ENCODE measurements at places on chromosomes 12 and 14.

- no peak for DNase-seq
Measured at GRCh38 chr12:114952573-114953271, 268.7 kb upstream of the TBX3 start.

- no peak for DNase-seq
Measured at GRCh38 chr12:48183091-48183875, at the start of gene CCDC184. Gene CCDC184, plus strand, starts transcription at chr12:48183644. Its CDS starts 479 bp downstream, at chr12:48184123.

GRCh38 chr12:24750263-24750662 lies 198.6 kb downstream of the BCAT1 start:
- DNase-seq: no peak

DNA sequence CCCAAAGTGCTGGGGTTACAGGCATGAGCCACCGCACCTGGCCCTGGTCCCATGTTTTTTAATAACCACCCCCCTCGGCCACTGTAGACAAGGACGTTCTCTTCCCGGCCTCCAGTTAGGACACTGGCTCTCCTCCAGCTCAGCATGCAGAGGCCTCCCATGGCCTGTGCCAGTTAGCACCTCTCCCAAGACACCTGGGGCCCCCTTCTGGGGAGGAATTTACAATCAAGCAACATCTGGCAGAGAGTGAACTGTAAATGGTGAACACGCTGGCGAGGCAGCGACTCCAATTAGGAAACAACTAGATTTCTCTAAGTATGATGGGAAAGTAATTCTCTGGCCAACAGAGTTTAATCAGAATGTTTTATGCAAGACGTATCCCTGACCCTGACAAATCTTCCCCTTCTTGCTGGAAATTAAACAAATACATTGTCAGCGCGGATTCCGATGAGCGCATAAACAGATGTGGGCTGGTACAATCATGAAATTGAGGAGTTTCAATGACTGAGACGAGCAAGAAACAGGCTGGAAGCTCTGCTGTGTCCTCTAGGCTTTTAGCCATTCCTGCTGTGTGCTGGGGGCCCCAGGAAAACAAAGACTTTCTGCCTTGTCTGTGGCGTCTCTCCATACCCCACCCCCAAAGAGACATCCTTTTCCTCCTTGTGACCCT lies 61.7 kb upstream of the DLK1 start:
- no peak for DNase-seq

GRCh38 chr12:31868965-31869364 lies 90.2 kb upstream of the RESF1 start:
- no peak for DNase-seq

DNA sequence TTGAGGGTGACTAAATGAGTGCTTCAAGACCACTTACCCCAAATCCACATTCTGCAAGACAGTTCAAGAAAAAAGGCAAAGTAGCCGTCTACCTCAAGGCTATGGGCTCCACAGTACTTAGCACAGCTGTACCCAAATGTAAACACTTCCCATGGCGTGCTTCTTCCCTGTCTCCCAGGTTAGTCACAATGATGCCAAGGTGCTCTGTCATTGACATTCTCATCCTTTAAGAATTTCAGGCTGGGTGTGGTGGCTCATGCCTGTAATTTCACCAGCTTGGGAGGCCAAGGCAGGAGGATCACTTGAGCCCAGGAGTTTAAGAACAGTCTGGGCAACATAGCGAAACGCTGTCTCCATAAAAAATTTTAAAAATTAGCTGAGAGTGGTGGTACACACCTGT lies 51.2 kb upstream of the CERS5 start:
- no peak for DNase-seq

DNA sequence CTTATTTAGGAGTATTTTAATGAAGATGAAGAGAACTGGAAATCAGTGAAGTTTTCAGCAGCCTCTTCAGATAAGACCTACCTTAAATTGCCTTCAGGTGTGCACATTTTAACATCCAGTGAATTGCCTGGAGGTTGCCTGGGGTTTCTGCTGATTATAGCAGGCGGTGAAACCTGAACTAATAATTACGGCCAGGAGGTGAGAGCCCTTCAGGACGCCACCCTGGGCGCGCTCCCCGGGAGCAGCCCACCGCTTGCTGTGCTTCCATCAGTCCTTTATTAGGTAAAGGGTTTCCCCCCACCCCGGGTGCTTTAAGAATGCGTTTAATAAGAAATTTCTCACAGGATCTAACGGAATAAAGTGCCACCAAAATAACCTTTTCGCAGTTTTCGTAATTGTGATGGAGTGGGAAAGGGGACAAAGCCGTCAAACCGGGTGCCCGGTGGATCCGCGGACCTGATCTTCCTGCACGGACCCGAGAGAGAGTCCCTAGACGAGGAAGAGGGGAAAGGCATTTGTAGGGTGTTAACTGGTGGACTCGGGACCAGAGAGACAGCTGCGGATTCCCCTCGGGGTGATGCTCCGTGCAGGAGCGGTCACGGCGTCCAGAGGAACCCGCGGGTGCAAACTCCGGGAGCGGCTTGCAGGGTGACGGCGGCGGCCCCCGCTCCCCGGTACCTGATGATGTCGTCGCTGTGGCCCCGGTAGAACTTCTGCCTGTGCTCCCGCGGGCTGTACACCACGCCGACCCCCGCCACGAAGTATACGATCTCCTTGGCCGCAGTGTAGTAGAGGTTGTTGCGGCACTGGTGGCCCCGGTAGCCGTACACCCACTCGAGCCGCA lies 902 bp downstream of the EML5 start:
- no peak for DNase-seq

DNA sequence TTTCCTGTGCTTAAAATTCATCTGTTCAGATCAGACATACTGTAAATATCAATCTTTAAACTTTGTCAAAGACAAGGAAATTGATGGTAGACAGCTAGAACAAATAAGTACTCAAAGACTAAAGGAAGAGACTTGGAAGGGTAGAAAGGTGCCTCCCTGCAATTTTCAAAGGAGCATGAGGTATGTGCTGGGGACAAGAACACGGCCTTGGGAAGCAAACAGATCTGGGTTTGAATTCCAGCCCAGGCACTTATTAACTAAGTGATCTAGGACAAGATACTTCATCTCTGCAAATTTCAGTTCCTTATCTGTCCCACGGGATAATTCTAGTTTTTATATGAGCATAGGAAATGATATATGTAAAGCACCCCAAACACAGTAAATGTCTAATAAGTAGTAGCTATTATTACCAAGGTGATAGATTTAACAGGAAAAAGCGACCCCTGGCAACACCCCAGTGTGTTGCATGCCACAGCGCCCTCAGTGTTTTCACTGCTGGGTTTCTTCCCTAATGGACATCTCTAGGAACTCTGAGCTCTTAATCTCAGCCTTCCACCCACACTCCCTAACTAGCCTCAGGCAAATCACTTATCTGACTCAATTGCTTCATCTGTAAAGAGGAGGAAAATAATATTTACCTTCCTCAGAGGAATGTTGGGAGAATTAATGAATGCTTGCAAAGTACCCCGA lies 44.7 kb upstream of the BMP4 start:
- DNase-seq: no peak

DNA sequence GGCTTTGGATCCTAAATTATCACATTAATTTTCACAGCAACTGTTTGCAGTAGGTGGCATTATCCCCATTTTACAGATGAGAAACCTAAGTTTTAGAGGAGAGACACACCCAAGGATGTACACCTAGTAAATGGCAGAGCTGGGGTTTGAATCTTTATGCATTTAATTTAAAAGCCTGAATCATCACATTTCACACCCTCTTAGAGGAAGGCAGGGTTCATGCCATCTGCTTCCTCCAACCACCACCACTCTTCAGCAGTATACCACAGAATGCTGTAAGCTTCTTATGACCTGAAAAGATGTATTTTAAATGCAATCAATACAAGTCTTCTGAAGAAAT lies 90.3 kb downstream of the CRADD start:
- DNase-seq: no peak

- DNase-seq: no peak
Measured at GRCh38 chr14:102551995-102552705, 40.3 kb upstream of the RCOR1 start.

DNA sequence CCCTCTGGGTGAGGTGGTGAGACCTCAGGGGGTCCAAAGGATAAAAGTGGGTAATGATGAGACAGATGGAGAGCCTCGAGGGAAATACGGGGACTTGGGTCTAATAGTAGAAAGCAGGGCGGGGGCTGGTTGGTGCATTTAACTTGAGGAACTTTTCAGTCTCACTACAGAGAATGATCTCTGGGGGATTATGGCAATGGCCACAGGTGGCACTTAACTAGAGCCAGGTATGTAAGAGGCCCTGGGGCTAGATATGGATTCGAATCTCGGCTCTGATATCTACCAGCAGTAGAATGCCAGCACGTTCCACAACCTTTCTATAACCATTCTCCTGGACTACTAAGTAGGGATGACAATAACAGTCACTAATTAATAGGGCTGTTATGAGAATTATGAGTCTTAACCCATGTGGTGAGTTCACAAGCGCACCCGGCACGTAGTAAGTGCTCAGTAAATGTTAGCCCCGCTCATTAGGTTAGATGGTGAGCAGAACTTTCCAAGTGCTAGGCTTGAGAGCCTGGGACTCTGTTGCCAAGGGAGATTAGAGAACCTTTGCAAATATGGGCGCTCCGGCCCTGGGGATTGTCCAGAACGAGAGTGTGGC lies 888 bp upstream of the PLXNC1 start:
- DNase-seq: no peak

GRCh38 chr14:96592591-96593386 lies 90.6 kb downstream of the PAPOLA start:
- peak; percentile 28 for DNase-seq

Data from stimulated activated CD8-positive, alpha-beta memory T cell treated with anti-CD3 and anti-CD28 coated beads, Interleukin-4, amount 100 ng/mL, for 1 hour (primary cell).